ENCODE measurements at places on chromosomes 1 and 21. TPM values are rescaled to one million over a fixed set of nuclear protein-coding genes. Genes with fewer than 3 reads are reported as not detected.

SLAMF9 gene
- total RNA-seq: not detected

LAMB3 gene
- total RNA-seq: 0.82 TPM

SPATA21 gene
- total RNA-seq: not detected

WARS2 gene
- total RNA-seq: 9.0 TPM

TSPAN2 gene
- total RNA-seq: 31.8 TPM

GRCh38 chr1:213014642-213015041 is 1.0 kb downstream of the ANGEL2 start:
- no peak for DNase-seq

DNA sequence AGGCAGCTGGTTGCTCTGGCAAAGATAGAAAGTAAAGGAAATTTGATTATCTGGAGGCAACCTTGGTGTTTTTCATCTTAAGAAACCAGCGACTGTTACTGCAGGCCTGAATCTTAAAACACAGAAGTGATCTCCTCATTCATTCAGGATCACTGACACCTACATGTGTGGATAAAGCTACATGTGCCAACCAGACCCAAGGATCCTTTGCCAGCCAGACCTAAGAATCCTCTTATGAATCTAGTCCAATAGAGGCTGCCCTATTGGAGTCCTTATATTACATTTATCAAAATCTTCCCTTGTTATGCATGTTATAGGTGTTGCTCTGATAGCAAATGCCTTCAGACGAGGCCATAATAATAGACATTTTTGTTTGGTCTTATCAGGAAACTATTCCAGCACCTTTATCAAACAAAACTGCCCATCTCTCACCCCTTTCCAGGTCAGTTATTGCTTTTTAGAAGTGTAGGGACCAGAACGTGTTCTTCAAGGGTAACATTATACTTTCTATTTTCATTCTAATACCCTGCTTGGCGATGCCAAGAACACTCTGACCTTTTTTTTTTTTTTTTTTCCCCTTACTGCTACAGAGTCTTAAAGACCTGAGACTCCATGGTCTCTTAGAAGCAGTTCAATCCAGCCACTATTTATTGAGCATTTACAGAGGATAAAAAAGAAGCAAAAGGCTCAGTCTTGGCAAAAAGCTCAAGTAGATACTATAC is 175.5 kb upstream of the PTBP2 start:
- DNase-seq: no peak

GRCh38 chr1:179794669-179795068 is 51.6 kb downstream of the FAM163A start:
- DNase-seq: no peak

- DNase-seq: no peak
These were observed 13.3 kb upstream of the TLR5 start for GRCh38 chr1:223156343-223156742.

DNA sequence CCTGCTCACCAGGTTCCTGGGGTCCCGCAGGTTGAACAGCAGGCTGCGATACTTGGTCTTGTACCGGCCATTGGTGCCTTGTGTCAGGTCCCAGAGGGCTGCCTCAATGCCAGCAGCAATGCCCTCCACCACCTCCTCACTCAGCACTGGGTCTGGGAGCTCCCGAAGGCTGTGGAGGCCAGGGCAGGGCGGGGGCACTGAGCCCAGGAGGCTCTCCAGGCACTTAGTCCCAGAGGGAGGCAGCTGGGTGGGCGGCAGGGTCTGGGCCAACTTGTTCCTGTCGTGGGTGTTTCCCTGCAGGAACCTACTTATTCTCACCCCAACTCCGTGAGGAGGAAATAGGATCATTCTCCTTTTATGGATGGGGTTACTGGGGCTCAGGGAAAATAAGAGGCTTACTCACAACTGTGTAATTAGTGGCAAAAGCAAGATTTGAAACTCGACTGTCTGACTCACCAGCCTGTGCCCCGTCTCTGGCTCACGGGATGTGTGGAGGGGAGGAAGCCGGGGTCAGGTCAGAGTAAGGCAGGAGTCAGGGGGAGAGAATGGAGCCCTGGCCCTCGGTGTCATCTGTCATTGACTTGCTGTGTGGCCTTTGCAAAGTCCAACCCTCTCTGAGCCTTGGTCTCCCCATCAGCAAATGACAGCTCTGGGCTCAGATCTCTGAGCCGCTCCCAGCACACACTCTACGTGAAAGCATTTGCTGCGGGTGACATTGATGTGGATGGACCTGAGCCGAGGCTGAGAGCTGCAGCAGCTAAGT is 17.2 kb downstream of the SPOCD1 start:
- peak; percentile 40 for DNase-seq

GRCh38 chr1:67683316-67683715 is 1.7 kb upstream of the GADD45A start:
- DNase-seq: no peak

- no peak for DNase-seq
These were observed 334.0 kb upstream of the PBX1 start for GRCh38 chr1:164225011-164225410.

GRCh38 chr1:227946624-227947385 is 927 bp downstream of the WNT9A start:
- peak; percentile 89 for DNase-seq

DNA sequence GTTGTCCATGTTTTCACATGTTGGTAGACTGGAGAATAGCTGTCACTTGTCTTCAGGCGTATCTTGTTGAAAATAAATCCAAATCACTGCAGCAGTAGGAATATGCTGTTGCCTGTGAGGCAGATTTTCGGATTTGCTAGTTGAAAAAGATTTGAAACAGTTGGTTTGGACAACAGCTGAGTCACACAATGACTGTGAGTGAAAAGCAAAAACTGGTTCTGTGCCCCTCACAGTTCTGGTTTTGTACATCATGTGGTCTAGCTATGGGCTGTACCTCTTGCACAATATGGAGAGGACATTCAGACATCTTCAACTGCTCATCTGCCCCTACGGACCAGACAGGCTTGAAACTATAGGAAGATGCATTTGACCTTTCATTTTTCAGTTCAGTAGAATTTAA is 1.8 kb downstream of the ARF1 start:
- DNase-seq: no peak

DNA sequence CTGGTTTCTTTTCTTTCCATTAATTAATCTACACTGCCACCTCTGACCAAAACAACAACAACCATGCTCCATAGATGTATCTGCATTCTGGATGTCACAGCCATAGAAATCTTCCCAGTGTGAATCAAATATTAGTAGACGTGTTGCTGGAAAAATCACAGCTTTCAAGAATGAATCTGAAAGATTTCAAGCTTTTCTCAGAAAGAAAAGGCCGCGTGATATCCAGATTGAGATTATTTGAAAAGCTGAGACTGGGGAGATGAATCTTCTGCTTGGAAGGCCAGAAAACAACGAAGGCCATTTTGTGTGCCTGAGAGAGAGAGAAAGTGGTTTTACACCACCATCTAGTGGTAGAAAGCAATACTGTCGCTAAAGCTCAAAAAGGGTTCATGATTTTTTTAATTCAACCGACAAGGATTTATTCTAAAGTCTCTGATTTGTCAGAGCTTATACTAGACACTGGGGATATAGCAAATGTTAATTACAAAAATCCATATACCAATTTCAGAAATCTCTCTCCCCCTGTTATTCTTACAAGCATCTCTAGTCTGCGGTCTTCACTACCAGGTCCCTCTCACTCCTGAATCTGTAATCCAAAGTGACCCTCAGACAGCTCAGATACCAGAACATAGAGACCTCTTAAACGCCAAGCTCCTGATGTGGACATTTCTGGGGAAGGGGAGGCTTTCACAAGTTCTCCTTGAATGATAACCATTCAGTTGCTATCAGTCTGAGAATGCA is 87.5 kb upstream of the SGIP1 start:
- peak; percentile 56 for DNase-seq

Measured in frontal cortex (tissue), 4 donors.